ENCODE measurements at places on chromosomes 13 and 19.

DNA sequence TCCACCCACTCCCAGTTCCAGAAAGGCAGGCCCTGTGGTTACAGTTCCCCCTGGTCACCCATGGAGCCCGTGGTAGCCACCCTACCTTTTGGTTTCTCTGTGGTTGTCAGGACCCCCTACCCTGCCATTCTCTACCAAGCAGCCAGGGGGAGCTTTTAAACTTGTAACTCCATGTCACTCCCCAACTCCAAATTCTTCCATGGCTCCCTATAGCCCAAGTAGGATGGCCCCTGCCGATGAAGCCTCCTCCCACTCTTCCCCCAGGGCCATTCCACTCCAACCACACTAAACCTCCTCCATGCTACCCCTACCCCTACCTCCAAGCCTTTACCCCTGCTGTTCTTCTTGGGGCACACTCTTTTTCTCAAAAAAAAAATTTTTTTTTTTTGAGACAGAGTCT is 2.2 kb downstream of the S1PR2 start:
- peak; percentile 65 for DNase-seq

- no peak for DNase-seq
These were observed 34.0 kb downstream of the KCTD4 start for GRCh38 chr13:45166858-45167257.

- DNase-seq: peak; percentile 38
These were observed 2.5 kb downstream of the CFD start for GRCh38 chr19:861756-862580.

DNA sequence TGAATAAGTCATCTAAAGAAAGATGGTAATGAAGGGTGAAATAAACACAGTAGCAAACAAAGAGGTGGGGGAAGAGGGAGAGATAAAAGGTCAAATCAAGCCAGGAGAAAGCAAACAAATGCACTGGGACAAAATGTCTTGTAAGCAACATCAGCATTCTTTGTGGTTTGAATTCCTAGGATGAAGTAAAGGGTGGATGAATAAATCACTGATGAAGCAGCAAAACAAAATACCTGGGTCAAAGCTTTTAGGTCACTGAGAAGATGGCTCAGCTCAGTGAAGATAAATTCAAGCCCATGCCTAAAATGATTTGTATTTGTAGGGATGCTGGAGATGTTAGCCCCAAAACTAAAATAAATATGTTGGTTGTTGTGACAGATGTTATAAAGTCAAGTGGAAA is 86.5 kb upstream of the FBXL3 start:
- DNase-seq: peak; percentile 15

GRCh38 chr13:23770428-23770827 is 118.8 kb downstream of the MIPEP start:
- no peak for DNase-seq

GRCh38 chr19:28475525-28475924 is 737.4 kb downstream of the UQCRFS1 start:
- DNase-seq: no peak

DNA sequence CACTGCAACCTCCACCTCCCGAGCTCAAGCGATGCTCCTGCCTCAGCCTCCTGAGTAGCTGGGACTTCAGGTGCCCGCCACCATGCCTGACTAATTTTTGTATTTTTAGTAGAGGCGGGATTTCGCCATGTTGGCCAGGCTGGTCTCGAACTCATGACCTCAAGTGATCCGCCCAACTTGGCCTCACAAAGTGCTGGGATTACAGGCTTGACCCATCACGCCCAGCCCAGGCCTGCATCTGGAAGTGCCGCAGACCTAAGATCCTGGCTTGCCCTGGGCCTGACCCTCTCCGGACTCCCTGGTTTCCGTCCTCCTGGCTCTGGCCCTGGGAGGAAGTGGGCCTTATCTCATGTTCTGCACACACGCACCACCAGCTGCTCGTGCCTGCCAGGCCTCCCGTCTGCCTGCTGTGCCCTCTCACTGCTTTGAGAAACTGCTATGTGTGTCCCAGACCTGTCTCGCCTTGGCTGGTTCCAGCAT is 4.7 kb upstream of the PTGIR start:
- DNase-seq: no peak

GRCh38 chr19:45752639-45753038 is 16.4 kb downstream of the SIX5 start:
- DNase-seq: no peak

- no peak for DNase-seq
These were observed 2385.0 kb downstream of the PCDH9 start for GRCh38 chr13:64845110-64845509.

- peak; percentile 38 for DNase-seq
These were observed 28.9 kb downstream of the SMIM24 start for GRCh38 chr19:3451451-3451866.

- peak; percentile 28 for DNase-seq
These were observed 25.7 kb downstream of the SLC8A2 start for GRCh38 chr19:47445937-47446402.

- DNase-seq: no peak
These were observed 77.3 kb downstream of the ZIC5 start for GRCh38 chr13:99894105-99894839.

- no peak for DNase-seq
These were observed 21.4 kb upstream of the IPO5 start for GRCh38 chr13:97932036-97932435.

GRCh38 chr19:51097166-51097738 is 11.0 kb downstream of the CTU1 start:
- DNase-seq: peak; percentile 54

- DNase-seq: no peak
These were observed 12.6 kb downstream of the NCR1 start for GRCh38 chr19:54918499-54918898.

- DNase-seq: no peak
These were observed 19.6 kb upstream of the SACS start for GRCh38 chr13:23453132-23453531.

DNA sequence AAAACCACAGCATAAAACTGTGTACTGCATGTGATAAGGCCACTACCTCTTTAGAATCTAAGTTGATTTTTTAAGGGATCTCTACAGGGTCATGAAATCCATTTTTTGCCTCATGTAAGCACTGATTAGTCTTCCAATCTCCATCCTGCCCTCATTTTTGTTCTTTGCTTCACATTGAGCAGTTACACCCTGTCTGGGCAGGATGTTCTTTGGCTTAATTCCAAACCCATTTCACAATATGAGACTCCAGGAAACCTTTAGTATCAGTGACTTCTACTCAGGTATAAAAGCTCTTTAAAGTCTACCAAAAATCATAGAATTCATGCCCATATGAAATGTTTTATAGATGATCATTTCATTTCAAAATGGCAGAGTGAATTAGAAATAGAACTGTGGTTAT is 592.6 kb downstream of the TBC1D4 start:
- DNase-seq: peak; percentile 23

DNA sequence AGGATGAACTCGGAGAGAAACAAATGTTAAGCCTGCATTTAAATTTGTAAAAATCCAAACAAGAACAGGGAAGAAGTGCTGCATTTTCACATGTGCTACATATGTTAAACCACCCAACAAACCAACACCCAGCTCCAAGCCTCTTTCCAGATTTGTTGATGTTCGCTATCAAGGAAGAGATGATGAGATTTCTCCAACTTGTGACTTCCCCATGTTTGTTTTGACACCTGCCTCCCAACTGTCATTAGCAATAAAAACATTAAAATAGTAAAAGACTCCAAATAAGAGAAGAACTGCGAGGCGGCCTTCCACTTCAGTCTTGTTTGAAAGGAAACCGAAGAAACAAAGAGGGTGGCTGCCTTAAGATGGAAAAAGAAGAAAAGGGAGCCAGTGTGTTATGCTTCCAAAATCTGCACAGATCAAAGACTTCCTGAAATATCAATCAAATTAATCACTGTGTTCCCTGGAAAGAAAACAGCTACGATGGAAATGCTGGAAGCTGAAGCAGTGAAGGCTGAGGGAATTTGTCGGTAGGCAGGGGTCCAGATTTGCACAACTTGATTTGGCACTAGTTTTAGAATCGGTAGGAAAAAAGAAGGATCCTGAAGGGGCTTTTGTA is 14.0 kb upstream of the GGACT start:
- DNase-seq: no peak

- DNase-seq: peak; percentile 18
These were observed 31.0 kb downstream of the PAK4 start for GRCh38 chr19:39156326-39157230.

GRCh38 chr19:4516939-4517300 is 1.4 kb downstream of the PLIN4 start:
- no peak for DNase-seq

DNA sequence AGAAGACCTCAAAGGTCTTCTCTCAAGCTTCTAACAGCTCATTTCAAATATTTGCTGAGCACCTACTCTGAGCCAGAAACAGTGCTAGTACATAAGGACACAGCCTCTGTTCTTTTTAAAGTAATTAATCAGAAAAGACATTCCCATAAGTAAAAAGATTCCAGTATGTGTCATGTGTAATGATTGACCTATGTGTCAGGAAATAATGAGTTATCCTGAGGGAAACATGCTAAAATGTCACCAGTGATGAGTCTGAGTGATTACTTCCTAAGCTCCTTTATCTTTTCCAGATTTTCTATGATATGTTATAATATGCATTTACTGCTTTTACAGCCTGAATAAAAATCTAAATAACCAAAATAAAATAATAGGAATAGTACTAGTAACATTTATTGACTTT is 107.6 kb downstream of the SLC25A15 start:
- DNase-seq: no peak

DNA sequence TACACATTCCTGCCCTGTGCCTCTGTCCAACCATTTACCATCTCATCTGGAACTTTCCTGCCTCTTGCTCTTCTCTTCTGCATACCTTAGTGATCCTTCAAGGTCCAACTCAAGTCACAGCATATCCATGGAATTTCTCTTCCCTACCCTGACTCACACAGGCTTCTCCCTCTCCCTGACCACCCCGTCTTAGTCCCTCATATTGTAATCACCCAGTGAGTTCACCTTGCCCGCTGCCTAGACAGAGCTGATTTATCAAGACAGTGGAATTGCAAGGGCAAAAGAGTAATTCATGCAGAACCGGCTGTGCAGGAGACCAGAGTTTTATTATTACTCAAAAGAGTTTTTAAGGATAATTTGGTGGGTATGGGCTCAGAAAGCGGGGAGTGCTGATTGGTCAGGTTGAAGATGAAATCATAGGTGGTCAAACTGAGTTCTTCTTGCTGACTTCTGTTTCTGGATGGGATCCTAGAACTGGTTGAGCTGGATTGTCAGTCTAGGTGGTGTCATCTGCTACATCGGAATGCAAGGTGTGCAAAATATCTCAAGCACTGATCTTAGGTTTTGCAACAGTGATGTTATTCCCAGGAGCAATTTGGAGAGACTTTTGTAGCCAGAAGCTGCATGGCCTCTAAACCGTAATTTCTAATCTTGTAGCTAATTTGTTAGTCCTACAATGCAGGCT is 67.2 kb downstream of the HSPH1 start:
- no peak for DNase-seq

GRCh38 chr19:41925208-41926003 is 2.8 kb downstream of the ERFL start:
- no peak for DNase-seq

Data from ELR (cell line).